Omental fat pad (tissue), 4 donors: ENCODE measurements at places on chromosomes 7 and 10.

DNA sequence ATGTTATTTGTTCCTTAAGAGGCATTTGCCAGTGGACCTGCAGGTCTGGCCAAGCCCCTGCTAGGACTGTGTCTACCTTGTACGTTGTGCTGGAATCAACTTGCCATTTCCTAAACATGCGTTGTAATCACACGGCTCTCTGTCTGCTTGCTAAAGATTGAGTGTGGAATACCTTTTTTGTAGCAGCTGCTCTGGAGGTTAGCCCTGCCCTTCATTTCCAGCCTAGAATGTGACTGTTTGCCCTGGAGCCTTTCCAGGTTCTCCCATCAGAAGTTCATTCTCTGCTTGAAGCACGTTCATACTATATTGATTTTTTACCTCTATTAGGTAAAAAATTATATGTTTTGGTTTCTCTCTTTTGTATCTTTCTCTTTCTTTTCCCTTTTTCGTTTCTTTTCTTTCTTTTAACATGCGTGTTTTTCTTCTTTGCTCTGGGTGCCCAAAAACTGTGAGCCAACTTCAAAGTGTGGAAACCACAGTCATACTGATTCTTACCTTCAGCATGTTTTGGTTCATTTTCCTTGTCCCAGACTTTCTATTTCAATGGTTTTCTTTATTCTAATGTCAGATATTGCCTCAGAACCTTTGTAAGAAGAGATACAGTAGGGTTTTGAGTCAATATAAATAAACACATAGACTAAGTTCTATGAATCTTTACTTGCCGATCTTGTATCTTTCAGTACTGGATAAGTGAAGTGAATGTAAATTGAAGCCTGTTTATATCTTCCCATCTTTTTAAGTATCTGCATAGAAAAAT, 111.9 kb upstream of the RPA3 start:
- DNase-seq = no peak

DNA sequence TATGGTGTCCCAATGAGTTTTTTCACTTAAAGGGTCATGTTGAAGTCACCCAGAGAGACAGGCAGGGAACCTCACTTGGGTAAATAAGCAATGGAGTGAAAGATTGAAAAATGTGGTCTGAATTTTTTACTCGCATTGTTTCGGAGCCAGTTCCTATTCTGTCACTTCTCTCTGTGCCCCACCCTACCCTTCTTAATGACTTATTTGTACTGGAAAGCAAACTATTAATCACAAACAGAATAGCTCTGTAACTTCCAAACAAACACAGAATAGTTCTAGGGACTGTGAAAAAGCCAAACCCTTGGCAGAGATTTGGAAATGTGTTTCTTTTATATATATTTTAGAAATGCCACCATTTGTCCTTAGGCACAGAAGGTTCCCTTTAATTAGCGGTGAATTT, 76.0 kb downstream of the LRMDA start:
- DNase-seq = no peak

- DNase-seq = no peak
These were observed 176.7 kb upstream of the LRRN3 start for GRCh38 chr7:110914263-110914662.

- no peak for DNase-seq
These were observed 114.2 kb downstream of the EGFR start for GRCh38 chr7:55132890-55133551.

GRCh38 chr10:58712982-58713381, 200.3 kb downstream of the BICC1 start:
- no peak for DNase-seq

DNA sequence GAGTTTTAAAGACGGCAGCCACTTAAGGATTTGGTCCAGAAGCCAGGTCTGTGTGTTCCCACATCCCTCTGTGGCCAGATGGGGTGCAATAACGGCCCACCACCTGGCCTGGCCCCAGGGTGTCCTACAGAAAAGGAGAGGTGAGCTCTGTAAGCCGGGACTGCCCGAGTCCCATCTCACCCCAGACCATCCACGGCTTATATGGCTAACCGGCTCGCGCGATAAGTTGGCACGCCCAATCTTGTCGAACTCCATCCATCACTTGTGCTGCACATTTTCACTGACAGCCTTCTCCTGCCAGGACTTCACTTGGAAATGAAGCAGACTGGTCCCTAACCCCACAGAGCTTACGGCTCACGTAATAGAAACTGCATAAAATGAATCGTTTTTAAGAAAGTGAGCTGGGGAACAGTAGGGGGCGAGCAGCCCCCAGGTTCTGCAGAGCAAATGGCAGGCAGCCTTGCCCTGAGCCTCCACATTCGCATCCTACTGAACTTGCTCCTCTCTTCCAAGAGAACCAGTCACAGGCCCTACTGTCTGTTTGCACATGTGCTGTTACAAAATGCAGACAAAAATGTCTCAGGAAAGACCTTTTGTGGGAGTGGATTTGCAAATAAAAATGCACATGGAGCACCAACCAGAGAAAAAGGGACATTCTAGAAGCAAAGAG, 98.2 kb downstream of the TNS3 start:
- no peak for DNase-seq

DNA sequence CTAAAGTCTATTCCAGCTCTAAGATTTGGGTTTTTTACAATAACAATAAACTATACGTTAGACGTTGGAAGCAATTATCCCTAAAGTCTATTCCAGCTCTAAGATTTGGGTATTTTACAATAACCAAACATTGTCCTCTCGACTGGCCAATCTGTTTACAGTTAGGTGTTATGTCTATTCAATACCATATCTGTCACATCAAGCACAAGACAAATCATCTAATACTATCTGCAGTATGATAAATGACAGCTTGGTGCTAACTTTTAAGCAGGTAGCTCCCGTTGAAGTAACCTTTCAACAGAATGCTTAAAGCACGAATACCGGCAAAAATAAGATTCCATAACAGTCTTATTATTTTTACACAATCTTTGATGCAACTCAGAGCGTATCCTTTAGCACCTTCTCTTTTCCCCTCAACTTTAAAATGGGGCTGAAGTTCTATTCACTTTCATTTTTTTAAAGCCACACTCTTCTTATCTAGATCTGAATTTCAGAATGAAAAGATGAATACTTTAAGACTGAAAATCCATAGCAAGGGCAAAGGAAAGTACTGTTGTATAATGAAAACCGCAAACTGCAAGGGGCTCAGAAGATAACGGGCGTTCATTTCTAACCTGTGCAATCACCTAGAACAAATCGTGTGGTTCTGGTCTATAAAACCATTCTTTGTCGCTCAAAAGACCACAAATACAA, 925 bp downstream of the H2AZ2 start:
- no peak for DNase-seq

- DNase-seq = no peak
These were observed 26.3 kb upstream of the PPIF start for GRCh38 chr10:79320820-79321493.

- no peak for DNase-seq
These were observed 5.3 kb downstream of the POLR2J start for GRCh38 chr7:102473271-102473991.

DNA sequence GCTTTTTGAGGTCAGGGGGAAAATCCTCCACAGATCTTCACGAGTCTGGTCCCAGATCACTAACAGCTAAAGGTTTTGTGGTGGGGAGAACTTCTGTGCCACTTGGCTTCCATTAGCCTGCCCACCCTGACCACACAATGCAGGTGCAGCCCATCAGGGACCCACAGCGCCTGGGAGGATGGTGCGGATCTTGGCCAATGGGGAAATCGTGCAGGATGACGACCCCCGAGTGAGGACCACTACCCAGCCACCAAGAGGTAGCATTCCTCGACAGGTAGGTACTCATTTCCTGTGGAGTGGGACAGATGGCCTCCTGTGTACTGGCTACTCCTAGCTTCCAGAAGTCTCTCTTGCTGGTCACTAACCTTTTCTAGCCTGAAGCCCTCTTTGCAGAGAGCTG, 1.5 kb downstream of the FAM241B start:
- no peak for DNase-seq

GRCh38 chr10:132257271-132257670, 50.5 kb downstream of the STK32C start:
- no peak for DNase-seq

DNA sequence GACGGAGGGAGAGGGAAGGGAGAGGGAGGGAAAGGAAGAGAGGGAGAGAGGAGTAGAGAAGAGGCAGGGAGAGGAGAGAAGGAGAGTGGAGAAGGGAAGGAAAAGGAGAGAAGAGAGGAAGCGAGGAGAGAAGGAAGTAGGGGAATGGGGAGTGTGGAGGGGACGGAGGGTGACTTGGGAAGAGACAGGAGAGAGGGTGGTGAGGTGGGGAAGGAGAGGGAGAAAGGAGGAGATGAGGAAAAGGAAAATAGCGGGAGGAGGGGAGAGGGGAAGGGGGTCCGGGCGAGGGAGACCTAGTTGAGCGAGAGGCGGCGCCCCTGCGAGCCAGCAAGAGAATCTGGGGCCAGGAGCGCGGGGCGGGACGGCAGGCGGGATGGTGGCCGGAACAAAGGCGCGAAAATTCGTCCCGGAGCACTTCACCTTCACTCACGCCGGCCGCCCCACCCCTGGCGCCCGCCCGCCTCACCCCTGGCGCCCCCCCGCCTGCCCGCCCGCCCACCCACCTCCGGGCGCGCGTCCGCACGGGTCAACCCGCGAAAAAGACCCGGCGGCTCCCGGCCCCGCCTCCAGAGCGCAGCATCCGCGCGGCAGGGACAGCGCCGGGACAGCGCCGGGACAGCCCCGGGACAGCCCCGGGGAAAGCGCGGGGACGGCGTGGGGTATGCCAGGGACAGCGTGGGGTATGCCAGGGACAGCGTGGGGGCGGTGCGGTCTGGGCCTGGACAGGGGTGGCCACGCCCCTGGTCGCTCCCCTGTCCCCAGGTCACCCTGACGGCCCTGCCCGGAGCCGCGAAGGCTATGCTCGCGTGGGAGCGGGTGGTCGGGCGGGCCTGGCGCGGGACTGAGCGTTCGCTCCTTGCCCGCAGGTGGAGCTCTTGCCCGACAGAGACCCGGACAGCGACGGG, 4.2 kb downstream of the VSTM2A start:
- no peak for DNase-seq

DNA sequence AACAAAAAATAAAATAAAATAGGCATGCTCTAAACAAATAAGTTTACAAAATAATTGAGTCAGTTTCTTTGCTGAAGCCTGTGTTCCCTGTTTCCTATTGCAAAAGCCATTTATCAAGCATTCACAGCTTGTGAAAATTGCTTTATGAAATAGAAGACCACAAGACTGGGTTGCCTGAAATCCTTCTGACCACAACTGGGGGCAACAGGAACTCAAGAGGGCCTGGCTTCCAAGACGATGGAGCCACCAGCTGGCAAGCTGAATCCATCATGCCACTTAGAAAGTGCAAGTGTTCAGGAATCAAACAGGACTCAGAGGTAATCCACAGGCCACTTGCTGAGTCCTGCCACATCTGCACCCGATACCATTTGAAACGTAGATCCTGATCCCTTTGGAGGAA, 752 bp upstream of the ABCA13 start:
- DNase-seq = no peak

GRCh38 chr10:48777110-48777509, 92.4 kb downstream of the WDFY4 start:
- DNase-seq = no peak

DNA sequence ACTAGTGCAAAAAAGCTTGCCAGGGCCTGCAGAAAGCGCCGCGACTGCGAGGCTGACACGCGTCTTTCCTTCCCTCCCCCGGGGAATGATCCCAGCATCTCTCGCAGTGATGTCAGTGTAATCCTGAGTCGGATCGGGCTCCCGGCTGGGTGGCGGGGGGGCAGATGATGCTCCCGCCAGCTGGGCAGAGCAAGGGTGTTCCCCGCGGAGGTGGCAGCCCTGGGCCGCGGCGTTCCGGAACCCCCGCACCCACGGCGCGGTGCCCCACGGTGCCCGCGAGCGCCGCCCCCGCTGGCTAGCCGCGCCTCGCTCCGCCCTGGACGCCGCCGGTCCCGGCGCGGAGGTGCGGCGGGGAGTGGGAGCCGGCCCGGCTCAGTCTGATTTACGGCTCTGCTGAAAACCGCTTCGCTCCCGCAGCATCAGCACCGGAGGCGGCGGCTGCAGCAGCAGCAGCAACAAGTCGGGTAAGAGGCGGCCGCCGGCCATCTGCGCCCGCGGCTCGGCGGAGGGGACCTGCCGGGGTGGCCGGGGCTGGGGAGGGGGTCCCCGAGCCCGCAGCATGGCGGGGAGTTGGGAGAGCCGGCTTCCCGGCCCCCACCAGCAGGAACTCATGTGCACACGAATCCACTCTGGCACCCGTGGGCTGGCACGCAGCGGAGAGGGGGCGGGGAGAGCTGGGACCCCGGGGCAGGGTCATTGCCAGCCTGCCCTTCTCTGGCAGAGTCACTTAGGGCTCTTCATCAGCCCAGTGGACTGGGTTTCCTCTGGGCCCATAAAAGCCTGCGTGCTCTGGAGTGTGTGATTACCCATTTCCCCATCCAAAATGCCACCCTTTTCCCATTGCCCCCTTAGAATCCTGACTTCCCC, at the start of gene ZNF365:
Gene ZNF365, plus strand, starts transcription at position 375 of the 867 bp plus-strand sequence. CDS start 1,825 bp downstream, outside the sequence.
- DNase-seq = no peak

DNA sequence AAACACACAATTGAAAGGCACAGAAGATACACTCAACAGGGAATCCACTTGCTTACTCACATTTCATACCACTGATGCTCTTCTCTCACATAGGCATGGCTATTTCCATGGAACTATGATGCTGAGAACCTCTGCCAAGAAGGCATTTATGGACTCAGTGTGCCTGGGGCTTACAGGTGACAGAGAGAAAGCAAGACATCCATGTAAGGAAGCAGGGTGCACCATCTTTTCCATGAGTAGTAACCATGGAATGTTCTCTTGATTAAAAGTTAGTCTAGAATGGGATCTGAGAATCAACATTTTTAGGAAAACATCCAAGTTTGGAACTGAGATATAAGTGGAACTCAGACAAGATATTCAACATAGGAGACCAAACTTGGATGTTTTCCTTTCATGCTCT, 52.5 kb upstream of the MACC1 start:
- no peak for DNase-seq

DNA sequence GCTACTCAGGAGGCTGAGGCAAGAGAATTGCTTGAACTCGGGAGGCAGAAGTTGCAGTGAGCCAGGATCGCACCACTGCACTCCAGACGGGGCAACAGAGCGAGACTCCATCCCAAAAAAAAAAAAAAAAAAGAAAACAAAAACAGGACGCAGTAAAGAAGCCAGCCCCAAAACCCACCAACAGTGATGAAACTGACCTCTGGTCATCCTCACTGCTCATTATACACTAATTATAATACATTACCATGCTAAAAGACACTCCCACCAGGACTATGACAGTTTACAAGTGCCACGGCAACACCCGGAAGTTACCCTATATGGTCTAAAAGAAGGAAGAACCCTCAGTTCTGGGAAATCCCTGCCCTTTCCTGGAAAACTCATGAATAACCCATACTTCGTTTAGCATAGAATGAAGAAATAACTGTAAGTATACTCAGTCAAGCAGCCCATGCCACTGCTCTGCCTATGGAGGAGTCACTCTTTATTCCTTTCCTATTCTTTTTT, 40.0 kb upstream of the EIF4H start:
- DNase-seq = no peak

- DNase-seq = no peak
These were observed 98.1 kb downstream of the LRRC4 start for GRCh38 chr7:127933146-127933545.

- no peak for DNase-seq
These were observed 98.7 kb upstream of the ZNF438 start for GRCh38 chr10:31130406-31130805.
